ENCODE measurements at places on chromosomes 6 and 20. TPM values are rescaled to one million over a fixed set of nuclear protein-coding genes. Genes with fewer than 3 reads are reported as not detected.
A peak's percentile ranks its signal among the peaks of the same experiment; 100 is the strongest.

Gene SLCO4A1
- total RNA-seq, result 7.0 TPM

DNA sequence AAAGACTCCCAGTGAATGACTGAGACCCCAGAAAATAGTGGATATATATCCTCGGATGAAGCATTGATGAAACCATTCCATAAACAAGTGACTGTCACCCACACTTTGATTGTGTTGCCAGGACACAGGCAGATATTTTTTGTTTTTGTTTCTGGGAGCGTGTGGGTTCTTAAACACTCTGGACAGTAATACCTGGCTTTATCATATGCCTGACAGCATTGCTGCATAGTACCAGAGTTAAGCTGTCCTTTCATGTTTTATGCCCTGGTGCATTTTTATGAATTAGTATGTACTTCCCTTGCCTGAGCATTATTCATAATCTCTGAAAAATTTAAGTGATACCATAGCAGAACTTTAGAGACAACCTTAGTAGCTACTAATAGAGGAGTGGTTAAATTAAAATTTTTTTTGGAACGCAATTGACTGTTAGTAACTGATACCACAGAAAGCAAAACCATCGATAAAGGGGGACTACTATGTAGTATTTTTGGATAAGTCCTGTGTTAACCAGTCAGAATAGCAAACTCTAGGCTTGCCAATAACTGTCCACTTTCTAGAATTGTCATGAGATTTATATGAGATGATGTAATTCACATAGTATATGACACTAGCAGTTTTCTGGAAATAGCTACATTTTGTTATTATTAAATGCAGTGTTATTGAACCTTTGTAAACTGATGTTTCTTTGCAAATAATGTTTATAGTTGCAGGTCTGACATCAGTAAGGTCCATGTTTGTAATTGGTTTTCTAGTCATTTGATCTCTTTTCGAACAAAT lies 30.4 kb downstream of the SENP6 start:
- H3K4me3 ChIP-seq, result no peak overlapping the region
- H3K36me3 ChIP-seq, result peaks cover 7% of the 10 kb centered on the region
- H3K27me3 ChIP-seq, result no peaks in the 10 kb centered on the region
- H3K27ac ChIP-seq, result no peak overlapping the region
- DNase-seq, result no peak
- H3K4me1 ChIP-seq, result no peaks in the 10 kb centered on the region

Gene FARS2
- total RNA-seq, result 23.3 TPM

DNA sequence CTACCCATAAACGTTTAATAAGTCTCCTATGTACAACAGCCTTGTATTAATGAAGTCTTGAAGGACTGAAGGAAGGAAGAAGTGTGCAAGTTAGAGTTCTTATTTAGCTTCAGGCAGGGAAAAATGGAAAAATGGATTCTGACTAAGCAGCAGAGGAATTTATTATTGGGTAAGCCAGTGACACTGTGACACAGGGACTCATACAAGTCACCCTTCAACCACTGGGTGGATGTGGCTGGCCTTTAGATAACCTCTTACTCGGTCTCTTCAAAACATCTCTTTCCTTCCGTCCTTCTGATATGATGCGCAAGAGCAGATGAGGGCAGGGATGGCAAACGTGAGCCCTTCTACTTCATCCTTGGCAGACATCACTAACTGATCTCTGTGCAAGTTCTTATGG lies 145.6 kb downstream of the DHX35 start:
- no peak for DNase-seq
- peaks cover 26% of the 10 kb centered on the region for H3K27me3 ChIP-seq

GRCh38 chr6:152380993-152381898 lies 255.9 kb downstream of the SYNE1 start:
- no peaks in the 10 kb centered on the region for H3K36me3 ChIP-seq
- no peaks in the 10 kb centered on the region for H3K27me3 ChIP-seq
- H3K4me3 ChIP-seq, result peak overlapping the region; percentile 83
- peaks cover 35% of the 10 kb centered on the region for H3K4me1 ChIP-seq

All from neural crest cell (in vitro differentiated cells).